Stromal cell of bone marrow (primary cell): ENCODE measurements at places on chromosomes 3 and 15.

GRCh38 chr3:32076566-32076965, 29.9 kb upstream of the GPD1L start:
- DNase-seq: peak; percentile 66

GRCh38 chr3:10973046-10973595, 19.4 kb upstream of the SLC6A1 start:
- DNase-seq: no peak

DNA sequence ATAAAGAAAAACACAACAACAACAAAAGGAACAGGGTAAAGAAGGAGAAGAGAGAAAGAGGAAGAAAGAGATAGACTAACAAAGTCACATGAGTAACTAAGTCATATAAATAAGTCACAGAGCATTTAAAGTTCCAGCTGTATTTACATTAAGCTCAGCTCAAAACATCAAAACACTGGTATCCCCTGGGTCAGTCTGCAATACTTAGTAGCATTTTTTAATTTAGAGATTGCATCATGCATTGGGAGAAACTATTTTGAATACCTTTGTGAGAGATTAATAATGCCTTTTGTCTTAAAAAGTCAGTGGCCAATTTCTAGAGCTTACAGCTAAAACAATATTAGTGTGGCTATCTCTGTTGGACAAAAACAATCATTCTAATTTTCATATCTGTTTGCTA, 78.4 kb downstream of the NEK10 start:
- no peak for DNase-seq

DNA sequence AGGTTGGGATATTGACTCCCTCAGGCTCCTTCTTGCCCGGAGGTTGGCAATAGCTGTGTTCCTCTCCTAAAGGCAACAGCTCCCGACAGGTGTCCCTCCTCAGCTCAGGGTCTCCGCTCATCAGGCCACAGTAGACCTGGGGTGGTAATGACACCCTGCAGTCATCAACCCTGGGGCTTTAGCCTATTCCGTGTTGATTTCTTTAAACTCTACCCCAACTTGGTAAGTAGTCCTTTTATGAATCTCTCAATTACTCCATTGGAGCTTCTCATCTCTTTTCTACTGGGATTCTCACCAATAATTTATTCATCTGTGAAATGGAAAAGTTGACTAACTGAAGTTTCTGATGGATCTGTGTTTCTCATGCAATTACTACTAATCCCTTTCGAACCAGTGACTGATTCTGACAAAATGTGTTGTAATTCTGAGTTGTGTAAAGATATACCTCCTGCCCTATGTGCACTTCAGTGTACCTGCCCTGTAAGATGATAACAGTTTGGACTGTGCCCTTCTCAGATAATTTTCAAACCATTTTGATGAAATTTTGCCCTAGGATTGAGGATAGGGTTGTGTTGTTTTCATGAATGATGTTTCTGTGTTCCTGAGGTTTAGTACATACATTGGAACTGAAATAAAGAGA, 89.7 kb downstream of the RPL39L start:
- no peak for DNase-seq

GRCh38 chr3:101902041-101902440, 52.7 kb downstream of the NFKBIZ start:
- DNase-seq: peak; percentile 86

- DNase-seq: no peak
Observed at GRCh38 chr3:32821686-32822296, 4.0 kb downstream of the TRIM71 start.

GRCh38 chr3:164233951-164234350, 844.3 kb downstream of the SI start:
- DNase-seq: no peak
